Nucleus accumbens (tissue), 56 donors: ENCODE measurements at places on chromosomes 7 and 10.

DNA sequence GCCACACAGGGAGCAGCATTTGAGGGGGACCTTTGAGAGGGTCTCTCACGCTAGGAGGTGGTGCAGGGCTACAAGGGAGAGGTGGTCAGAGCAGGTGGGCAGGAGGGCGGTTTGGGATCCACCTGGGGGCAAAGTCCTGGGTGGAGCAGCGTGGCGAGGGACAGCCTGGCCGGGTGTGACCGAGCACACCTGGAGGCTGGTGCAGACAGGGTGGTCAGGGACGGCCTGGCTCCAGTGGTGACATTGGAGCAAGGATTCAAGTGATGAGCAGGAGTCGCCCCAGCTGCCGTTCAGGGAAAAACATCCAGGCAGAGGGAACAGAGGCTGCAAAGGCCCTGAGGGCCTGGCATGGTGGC is 36.0 kb downstream of the CLIP2 start:
- DNase-seq = no peak

DNA sequence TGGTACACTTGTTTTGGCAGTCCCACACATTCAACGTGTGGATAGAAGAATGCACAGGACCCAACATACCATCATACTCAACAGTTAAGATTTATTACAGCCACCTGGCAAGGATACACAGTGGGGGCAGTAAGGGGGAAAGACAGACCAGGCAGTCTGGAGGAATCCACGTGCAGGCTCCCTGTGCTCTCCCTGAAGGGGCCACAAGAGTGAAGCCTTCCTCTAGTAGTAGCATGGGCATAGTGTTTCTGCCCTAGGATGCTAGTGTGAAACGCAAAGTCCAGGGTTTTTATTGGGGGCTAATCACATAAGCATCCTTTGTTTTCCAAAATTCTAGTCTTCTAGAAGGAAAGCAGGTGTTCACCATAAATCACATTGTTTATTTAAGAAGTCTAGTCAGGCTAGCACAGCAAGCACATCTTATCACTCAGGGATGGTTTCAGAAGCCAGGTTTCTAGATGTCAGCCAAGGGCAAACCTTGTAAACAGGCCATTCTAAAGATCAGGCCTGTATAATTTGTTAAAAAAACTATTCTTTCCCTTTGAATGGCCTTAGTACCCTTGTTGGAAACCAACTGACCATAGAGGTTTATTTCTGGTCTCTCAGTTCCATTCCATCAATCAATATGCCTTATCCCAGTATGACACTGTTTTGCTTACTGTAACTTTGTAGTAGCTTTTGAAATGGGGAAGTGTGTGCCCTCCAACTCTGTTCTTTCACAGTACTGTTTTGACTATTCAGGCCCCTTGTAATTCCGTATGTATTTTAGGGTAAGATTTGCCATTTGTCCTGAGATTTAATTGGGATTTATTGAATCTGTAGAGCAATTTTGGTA is 12.4 kb upstream of the TFAM start:
- DNase-seq = no peak

GRCh38 chr10:128230401-128230800 is 104.2 kb upstream of the MKI67 start:
- no peak for DNase-seq

DNA sequence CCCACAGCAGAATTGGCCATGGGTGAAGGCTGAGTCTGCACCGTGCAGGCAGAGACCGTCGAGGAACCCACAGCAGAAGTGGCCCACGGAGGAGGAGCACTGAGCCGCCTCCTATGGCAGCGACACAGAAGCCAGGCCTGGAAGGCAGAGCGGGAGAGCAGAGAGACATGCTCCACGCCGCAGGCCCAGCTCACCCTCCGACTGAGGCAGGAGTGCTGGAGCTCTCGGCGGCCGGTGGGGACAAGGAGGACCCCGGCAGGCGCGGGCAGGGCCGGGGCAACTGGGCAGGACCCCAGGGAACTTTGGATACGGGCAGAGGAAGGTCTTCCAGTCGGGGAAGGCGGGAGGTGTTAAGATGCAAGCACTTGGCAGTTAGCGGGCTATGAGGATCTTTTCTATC is 420.4 kb downstream of the DNAJB6 start:
- DNase-seq = no peak

- no peak for DNase-seq
These were observed 6.1 kb downstream of the BICC1 start for GRCh38 chr10:58518775-58519174.
